ENCODE measurements at places on chromosomes 3 and 15.

DNA sequence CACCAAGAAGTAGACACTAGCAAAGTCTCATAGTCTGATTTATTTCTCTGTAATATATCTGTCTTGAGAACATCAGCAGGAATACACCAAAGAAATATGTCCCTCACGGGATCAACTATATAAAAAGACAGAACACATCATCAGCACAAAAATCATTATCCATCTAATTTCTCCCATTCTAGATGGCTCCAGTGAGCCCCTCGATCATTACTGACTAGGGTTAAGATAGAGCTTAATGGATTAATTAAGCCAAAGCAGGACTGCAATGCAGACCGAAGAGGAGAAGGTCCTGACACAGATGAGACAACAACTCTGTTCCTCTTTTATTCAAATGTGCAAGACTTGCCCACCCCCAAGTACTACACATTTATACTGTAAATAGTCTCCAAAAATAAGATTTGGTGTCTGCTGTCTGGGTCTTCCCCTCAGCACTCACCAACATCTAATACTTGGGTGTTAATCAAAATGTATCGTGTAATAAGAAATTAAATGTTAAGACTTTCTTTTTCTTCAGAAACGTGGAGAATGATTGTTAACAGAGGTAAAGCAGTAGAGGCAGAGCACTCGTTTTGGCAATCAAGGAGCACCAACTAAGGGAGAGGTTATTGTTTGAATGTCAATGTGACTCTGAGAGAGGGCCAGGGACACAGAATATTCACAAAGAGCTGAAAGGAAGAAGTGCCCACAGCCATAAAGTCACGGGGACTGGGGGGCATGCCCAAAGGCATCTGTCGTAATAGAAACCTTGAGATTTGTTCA, 133.6 kb downstream of the TIGIT start:
- no peak for DNase-seq

DNA sequence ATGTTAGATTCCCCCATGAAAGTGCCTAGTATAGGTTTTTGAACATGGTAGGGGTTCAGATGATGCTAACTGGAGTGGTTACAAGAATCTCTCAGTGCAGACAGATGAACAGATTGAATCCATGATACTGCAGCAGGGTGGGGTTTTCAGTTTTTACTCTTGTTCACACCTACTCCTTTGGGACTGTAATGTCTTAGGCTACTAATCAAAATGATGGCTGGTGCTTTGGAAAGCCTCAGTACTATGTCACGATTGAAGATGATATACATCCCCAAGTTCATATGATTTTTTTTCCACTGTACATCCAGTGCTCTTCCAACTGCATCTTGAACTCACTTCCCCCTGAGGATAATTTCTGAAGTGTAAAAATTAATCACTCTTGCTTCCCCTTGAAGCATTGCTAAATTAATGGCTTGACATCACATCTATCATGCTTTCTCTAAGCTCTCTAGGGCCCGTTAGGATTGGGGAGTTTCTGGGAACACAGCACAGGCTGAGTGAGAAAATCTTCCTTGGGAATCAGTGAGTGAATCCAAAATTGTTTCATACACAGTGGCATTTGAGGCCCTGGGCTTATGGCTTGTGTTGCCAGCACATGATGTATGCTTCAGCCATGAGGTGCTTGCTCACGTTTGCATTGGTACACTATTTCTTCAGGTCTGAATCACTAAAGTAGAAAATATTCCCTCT, 115.0 kb upstream of the TPRG1 start:
- DNase-seq = no peak

DNA sequence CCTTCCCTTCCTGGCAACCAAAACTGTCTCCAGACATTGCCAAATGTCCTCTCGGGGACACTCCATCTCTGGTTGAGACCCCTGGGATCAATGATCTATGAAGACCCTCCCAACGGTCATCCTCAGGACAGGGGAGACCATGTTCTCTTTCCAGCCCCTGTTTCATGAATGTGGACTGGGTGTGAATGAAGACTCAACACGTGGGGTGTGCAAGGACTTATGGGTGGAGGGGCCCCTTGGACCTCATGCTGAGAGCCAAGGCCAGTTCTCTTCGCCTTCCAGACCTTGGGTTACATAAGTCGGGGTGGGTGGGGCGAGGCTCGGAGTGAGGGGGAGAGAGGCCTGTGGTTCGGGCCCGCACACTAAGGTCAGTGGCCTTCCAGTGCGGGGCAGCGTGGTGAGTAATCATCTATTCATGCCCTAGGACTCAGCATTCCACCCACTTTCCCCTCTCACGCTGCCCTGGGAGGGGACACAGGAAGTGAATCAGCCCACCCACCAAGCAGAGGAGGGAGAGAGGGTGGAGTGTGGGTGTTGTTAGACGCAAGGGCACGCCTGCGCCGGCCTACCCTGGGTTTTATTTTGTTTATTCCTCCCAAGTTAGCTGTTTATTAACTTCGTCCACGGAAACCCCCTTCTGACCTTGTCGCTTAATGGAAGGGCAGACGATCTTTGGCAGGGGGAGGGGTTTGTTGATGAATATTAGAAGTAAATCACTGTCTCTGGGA, 6.7 kb downstream of the PAQR5 start:
- DNase-seq = no peak

DNA sequence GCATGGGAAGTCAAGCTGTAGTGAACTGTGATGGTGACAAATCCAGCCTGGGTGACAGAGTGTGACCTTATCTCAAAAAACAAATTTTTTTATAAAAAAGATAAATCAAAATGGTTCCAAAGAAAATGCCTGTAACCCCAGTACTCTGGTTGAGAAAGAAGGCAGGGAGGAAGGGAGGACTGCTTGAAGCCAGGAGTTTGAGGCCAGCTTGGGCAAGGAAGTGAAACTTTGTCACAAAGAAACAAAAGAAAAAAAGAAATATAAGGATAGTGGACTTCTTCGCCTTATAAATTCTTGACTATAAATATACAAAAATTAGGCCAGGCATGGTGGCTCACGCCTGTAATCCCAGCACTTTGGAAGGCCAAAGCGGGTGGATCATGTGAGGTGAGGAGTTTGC, 34.1 kb downstream of the SMARCC1 start:
- DNase-seq = no peak

DNA sequence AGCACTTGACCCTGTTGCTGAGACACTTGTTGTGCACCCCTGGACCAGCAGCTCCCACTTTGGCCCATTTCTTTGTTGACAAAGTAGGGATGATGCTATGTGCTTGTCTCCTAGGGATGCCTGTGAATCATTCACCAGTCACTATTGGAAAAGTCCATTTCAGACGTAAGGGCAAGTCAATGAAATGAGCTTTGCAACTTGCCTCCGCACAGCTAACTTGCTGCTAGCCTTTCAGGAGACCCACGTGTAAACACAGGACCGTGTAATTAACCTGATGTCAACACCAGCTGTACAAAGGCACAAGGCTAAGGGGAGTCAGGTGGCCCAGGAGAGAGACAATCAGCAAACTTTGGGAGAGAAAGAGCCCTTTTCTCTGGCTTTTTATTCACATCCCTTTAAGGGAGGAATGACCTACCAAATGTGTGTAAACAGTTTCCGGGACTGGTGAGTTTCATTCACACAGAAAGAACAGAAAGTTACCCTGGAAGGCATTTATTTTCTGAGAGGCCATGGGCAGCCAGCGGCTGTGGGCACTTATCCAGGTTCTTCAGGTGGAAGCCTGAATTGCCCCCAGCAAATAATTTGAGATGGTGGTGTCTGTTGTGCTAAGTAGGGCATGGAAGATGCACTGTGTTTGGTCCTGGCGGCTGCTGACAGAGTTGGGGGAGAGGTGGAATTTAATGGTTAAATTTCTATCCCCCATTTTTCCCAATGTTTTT, 54.0 kb downstream of the TIPARP start:
- DNase-seq = no peak

- DNase-seq = no peak
Measured at GRCh38 chr15:67373971-67374370, 119.4 kb downstream of the IQCH start.

DNA sequence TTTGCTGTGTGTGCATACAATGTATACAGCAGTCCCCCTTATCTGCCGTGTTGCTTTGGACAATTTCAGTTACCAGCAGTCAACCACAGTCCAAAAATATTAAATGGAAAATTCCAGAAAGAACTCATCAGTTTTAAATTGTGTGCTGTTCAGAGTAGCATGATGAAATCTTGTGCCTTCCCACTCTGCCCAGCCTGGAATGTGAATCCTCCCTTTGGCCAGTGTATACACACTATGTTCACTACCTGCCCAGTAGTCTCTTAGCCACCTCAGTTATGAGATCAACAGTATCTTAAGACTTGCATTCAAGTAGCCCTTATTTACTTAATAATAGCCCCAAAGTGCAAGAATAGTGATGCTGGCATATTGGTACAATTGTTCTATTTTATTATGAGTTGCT, 133.6 kb upstream of the ABHD17C start:
- no peak for DNase-seq

GRCh38 chr3:40518067-40518466, 6.7 kb upstream of the ZNF621 start:
- DNase-seq = no peak

DNA sequence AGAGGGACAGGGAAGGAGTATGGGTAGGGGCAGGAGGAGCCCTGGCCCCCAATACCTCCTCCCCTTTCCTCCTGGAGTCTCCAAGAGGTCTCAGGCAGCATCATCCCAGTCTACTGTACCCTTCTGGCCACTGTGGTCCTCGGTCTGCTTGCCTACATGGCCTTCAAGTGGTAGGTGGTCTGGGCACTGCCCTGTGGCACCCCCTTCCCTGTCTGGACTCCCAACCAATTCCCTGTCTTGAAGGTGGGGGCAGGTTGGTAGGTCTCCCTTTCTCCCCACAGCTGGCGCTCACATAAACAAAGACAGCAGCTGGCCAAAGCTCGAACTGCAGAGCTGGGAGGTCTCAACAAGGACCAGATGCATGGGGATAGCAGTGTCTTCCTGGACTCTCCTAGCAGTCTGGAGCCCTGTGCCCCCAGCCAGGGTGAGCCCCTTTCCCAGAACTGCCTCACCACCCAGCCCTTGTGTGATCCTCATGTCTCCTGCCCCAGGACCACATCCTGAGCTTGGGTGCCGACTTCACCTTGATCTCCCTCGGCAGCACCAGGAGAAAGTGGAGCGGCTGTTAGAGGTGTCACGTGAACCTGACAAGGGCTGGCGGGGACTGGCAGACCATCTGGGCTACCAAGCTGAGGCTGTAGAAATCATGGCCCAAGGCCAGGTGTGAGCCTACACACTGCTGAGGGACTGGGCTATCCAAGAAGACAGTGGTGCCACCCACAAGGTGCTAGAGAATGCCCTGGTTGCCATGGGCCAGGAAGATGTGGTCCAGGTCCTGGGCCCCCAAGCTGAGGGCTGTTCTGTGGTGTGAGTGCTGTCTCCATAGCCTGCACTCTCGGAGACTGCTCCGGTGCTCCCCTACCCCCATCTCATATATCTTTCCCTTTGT, 33.1 kb downstream of the NBEAL2 start:
- DNase-seq = no peak

GRCh38 chr3:16439163-16439847, 74.2 kb downstream of the RFTN1 start:
- DNase-seq = no peak

All from activated gamma-delta T cell treated with Interleukin-2 at 50 U/mL for 16 hours (primary cell).